NCI-H187 (cell line): ENCODE measurements at places on chromosomes 2 and 18.

GRCh38 chr2:37318401-37318800, 6.2 kb downstream of the PRKD3 start:
- no peak for DNase-seq

DNA sequence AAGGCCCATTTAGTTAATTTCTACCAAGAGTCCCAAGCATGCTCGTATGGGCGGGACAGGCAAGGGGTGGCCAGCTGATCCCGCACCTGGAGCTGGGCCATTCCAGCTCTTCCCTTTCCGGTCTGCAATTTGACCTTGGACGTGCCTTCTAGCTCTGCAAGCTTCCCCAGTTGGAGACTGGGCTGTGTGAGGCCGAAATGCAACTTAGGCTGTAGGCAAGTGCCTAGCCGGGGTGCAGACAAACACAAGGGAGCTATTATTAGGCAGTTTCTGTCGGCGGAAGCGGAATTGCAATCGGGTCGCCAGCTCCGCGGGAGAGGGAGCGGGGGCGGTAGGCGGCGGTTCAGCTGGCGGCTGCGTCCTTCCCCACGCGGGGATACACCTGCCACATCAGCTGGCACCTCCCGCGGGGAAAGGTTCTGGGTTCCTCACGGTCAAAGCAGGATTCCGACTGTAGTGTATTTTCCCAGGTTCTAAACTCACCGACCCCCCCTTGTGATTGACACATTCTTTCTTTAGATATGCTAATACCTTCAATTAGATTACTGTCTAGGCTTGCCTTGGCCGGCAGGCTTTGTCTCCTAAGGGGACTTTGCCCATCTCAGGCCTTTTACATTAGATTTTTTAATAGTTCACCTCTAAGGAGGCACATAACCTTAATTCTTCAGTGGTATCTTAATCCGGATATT, 17.1 kb upstream of the ZNF532 start:
- no peak for DNase-seq

DNA sequence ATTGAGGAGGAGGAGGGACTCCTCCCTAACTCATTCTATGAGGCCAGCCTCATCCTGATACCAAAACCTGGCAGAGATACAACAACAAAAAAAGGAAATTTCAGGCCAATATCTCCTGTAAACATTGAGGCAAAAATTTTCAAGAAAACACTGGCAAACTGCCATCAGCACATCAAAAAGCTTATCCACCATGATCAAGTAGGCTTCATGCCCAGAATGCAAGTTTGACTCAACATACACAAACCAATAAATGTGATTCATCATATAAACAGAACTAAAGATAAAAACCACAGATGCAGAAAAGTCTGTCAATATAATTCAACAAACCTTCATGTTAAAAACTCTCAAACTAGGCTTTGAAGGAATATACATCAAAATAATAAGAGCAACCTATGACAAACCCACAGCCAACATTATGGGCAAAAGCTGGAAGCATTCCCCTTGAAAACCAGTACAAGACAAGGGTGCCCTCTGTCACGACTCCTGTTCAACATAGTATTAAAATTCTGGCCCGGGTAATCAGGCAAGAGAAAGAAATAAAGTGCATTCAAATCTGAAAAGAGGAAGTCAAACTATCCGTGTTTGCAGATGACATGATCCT, 1014.3 kb downstream of the CBLN2 start:
- DNase-seq = no peak

GRCh38 chr2:96396602-96397001, 61.0 kb downstream of the NCAPH start:
- no peak for DNase-seq

DNA sequence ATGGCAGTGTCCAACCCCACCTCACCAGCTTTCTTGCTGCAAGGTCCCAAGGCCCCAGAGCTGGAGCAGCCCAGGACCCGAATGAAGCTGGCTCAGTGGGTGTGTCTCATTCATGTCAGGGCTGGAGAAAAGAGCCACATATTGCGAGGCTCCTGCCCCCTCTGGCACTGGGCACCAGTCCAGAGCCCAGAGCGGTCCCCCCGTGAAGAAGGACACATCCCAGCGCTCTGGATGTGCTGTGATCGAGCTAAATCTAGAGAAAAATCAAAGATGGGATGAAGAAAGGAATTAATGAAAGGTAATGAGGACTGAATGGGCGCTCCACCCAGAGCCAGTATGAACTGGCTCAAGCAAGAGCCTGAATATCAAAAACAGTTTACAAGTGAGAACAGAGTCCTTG, 13.3 kb upstream of the MPV17 start:
- DNase-seq = no peak

- no peak for DNase-seq
Observed at GRCh38 chr2:240230291-240230931, 90.0 kb upstream of the OTOS start.

DNA sequence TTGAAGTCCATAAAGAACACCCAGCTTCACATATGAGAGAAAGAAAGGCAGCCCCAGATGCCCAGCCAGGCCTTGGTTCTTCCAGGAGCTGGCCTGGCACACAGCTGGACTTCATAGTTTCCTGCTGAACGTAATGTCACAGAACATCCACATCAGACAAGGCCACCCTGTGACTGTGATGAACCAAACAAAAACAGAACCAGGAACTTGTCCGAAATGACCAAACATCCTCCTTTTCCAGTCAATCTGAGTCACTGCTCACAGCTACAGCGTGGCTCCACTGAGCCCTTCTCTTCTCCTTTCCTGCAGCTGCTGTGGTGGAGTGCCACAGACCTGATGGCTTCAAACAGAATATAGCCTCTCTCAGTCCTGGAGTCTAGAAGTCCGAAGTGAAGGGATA, 45.4 kb upstream of the PAPOLG start:
- DNase-seq = no peak

- DNase-seq = no peak
Observed at GRCh38 chr2:47660168-47660567, 122.8 kb upstream of the MSH6 start.

DNA sequence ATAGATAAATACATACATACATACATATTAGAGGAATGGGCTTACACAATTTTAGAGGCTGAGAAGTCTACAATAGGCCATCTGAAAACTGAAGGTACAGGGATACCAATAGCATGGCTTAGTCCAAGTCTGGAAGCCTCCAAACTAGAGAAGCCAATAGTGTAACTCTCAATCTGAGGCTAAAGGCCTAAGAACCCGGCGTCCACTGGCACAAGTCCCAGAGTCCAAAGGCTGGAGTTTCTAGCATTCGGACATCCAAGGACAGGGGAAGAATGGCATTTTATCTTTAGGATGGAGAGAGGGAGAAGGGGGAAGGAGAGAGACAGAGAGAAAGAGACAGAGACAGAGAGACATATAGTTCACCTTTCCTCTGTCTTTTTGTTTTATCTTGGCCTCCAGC, 63.7 kb upstream of the SYT4 start:
- no peak for DNase-seq

- no peak for DNase-seq
Observed at GRCh38 chr2:202944408-202944807, 32.3 kb downstream of the CARF start.

DNA sequence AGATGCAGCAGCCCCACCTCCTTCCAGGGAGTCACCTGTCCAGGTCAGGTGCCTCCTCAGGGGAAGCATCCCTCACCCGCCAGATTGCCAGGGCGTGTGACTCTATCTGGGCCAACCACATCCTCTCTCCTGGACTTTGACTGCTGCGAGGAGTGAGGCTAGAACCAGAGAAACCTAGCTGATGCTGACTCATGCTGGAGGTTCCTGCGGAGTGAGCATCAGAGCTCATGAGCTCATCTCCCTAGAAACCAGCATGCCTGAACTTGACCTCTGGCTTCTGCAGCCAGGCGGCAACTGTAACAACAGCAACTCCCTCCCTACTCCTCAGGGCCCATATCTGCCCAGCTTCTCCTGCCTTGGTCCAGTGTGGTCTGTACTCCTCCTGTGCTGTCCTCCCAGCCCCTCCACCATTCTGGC, 28.3 kb upstream of the NT5DC4 start:
- no peak for DNase-seq

DNA sequence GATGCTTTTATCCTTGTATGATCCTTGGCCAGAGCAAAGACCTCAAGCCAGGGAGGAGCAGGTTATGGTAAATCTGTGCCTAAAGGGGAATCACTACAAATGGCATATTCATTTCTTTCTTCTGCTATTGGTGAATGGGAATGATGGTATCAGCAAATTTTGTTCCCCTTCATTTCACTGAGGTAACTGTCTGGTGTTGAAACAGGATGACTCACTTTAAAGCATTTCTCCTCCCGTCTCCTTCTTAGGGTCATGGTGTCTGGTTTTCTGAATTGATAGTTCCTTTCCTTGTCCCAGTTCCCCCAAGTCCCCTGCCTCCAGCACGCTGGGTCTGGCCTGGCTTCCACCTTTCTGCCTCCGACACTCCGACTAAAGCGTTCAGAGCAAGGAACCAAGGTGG, 109.2 kb downstream of the MREG start:
- DNase-seq = no peak

DNA sequence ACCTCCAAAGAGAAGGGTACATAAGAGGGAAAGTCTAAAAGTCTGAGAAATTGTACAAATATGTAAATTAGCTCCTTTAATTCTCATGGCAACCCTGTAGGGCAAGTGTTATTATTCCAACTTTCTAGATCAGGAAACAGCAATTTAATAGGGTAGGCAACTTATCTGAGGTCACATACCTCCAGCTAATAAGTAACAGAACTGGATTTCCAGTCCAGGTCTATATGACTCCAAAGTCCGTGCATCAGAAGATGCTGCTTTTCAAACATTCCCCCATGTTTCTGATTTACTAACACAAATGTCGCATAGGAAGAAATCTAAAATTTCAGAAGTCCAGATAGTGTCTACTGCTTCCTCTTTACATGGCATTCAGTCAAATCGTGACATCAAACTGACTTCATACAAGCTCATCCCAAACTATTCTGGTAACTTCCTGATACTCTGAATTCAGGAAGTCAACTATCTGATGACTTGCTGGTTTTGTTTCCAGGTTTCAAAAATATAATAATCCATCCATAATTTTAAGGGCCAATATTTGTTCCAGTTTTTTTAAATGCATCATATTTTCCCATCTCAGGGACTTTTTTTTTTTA, 419.3 kb upstream of the ACVR2A start:
- no peak for DNase-seq

DNA sequence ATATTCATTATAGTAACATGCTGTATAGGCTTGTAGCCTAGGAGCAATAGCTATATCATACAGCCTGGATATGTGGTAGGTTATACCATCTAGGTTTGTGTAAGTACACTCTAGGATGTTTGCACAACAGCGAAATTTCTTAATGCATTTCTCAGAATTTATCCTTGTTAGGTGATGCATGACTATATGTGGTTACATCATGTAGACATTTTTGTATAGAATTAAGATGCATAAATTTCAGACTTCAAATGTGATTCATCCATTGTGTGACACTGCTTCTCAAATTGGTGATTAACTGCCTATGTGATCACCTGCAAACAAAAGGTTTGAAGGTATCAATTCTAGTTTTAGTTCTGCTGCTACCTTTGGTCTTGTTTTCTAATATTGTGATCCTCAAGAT, 1787.0 kb upstream of the PIK3C3 start:
- no peak for DNase-seq

DNA sequence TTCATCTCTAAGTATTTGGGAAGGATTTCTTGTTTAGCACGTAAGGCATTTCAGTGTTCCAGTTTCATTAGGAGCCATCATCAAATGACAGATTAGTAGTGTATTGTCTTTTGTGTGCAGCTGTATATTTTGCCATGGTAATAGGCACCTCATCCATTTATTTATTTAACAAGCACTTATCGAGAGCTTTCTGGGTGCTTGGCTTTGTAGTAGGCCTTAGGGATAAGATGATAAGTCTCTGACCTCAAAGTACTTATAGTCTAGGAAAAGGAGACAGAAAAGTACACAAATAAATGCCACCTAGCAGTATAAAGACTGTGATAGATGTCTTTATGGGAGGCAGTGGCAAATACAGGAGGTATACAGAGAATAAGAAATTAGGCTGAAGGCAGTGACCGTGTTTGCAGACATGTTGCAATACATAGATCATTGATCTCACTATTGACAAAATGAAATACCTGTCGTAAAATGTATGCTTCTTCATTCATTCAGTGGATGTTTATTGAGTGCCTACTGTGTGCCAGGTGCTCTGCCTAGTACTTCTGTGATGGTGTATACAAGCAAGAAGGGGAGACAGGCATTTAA, 265.9 kb downstream of the SETBP1 start:
- peak; percentile 68 for DNase-seq

GRCh38 chr2:183207110-183207509, 82.9 kb downstream of the NUP35 start:
- DNase-seq = no peak
